Effector CD4-positive, alpha-beta T cell (primary cell): ENCODE measurements at places on chromosomes 4 and X.

- DNase-seq: no peak
Measured at GRCh38 chr4:79684516-79684915, 276.5 kb upstream of the GK2 start.

DNA sequence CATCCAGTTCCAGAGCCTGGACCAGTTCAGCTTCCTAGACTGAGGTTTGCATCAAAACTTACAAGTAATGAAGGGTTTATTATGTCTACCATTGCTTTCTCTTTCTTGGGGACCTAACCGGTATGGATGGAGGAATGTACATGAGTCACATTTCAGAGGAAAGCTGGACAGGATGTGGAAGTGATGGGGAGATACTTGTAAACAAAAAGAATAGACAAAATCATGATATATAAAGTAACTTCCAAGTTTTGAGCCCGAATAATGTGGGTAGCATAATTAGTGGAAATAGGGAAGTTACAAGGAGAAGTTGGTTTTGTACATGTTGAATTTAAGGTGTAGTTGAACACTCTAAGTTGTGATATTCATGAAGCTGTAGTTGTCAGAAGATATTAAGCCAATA, 15.0 kb downstream of the FNIP2 start:
- no peak for DNase-seq

- DNase-seq: no peak
Measured at GRCh38 chr4:172838111-172838510, 330.5 kb upstream of the GALNT7 start.

- no peak for DNase-seq
Measured at GRCh38 chrX:48474127-48474526, 1.9 kb upstream of the FTSJ1 start.

DNA sequence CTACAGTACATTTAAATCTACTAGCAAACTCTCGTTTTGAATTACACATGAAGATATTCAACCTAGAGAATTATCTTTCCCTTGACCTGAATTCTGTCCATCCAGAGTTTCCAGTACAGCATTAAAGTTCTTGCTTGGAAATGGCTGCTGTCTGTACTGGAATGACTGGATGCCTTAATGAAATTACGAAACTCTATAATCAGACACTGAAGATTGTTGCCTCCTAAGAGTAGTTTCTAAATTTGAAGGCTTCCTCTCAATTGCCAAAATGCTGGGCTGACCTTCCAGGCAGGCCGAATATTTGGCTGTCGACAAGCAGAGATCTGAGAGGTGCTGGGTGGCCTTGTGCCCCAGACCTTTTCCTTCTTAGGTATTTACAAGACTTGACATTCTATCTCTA, 215.1 kb upstream of the GPC4 start:
- DNase-seq: no peak

DNA sequence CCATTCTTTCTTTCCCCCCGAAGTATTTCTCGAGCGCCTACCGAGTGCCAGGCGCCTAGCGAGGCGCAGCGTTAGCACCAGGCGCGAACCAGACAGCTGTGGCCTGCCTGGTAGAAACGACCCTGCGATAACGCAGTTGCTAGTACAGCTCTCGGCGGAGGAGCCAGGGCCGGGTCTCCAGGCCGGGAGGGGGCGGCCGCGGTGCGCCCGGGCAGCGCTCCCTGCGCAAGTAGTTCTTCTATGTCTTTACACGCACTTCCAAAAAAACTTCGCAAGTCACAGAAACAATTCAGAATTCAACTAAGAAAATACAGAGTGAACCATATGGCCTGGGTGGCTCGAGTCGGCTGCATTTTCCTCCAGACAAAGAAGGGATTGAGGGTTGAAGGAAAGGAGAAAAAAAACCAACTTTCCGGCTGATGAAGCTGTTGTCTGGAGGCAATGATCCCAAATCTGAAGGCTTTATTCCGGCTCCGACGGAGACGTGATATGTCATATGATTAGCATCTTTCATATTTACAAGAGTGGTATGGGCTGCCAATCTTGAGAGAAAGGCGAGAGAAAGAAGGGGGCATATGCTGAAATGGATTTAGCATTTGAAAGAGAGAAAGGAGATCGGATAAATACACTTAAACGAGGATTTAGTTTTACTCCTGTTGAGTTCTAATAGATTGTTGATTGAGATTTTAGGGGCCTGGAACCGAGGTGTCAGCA, 7.2 kb upstream of the NEUROG2 start:
- DNase-seq: no peak

DNA sequence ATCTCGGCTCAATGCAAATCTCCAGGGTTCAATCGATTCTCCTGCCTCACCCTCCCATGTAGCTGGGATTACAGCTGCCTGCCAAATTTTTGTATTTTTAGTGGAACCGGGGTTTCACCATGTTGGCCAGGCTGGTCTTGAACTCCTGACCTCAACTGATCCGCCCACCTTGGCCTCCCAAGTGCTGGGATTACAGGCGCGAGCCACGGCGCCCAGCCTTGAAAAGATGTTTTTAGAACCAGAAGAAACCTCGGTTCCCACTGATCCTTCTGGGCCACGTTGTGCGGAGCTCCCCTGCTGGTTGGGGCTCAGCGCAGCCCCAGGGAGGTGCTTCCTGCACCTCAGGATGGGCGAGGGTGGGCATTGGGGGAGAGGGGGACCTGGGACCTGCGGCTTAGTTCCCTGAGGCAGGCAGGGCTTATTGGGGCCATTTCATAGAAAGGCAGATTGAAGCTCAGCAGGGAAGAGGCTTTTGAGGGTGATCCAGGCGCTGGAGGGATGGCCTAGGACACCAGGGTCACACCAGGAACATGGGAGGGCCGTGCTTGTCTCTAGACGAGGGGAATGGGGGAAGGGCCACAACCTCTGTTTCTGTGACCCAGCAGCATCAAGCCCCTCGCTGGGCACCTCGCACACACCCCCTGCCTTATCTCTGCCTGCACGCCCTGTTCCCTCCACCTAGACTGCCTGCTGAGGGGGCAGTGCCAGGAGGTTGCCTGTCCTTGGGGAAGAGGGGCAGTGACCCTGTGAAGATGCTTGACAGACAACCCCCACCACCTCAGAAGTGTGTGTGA, 6.3 kb upstream of the ADD1 start:
- no peak for DNase-seq

DNA sequence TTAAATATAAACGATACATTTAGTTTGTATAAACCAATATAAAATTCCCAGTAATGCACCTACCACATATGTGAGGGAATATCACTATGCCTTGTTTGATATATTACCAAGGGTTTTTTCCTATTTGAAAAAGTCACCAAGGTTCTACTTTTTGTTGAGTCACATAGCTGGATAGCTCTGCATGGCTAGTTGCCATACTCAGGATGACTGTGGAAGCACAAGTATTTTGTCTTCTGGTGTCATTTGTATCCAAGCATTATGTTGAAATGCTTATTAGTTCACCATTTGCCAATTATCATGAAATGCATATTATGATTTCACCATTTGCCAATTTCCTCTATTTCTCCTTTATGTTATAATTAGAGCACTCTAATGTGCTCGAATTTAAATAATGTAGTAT, 162.7 kb upstream of the TTC29 start:
- DNase-seq: no peak

- DNase-seq: no peak
Measured at GRCh38 chr4:38069271-38069760, 109.1 kb downstream of the PTTG2 start.

DNA sequence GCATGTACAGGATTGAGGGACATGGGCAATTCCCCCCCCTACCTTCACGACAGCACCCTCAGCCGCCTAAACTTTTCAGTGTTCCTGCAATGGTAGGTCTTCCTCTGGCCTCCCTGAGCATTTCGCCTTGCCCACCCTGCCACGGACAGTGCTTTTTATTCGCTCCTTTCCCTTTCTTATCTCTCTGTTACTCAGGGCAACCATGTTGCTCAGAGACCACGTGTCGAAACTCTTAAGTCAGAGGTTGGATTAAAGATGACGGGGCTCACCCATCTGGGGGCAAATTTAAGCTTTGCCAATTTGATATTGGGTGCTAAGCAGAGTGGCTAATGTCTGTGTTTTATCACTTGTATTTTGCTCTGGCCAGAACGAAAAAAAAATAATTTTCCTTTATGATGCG, 20.4 kb downstream of the TENM3 start:
- DNase-seq: no peak

DNA sequence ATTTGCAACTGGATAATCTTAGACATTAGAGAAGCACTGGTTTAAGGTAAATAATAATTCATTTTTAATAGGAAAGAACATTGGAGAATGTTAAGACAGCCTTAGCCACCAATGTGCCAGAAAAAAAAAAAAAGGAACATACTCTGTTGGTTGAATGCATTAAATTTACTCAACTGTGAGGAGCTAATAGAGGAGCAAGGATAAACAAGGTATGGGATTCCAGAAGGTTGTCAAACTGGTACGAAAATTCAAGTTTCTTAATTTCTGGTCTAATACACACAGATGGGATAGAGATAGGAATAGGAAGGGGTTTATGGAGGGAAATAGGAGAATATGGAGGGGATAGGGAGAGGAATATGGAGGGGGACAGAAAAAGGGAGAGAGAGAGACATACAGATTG, 1096.6 kb downstream of the ARAP2 start:
- DNase-seq: no peak

DNA sequence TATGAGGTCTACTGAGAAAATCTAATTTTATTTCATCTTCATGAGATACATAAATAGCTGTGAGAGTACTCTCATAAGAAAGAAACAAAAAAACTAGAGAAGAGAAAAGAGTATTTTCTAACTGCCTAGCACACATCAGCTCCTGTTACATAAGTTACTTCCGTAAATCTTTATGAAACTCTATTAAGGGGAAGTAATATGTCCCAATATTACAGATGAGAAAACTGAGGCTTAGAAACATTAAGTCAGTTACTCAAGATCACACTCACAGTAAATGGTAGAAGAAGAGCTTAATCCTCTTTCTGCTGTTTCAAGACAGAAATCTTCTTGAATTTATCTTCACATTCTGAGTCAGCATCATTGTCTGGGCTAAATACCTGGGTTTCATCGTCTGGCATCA, 164.1 kb downstream of the DTHD1 start:
- DNase-seq: no peak

DNA sequence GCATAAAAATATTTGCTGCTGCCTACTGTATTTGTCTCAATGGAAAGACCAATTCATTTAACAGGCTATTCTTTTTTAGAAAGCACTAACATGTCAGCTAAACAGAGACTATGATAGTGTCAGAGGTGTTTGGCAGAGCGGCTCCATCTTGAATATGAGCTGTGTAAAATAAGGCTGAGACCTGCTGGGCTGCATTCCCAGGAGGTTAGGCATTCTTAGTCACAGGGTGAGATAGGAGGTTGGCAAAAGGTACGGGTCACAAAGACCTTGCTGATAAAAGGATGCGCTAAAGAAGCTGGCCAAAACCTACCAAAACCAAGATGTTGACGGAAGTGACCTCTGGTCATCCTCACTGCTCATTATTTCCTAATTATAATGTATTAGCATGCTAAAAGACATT, 41.8 kb downstream of the NPY5R start:
- no peak for DNase-seq

GRCh38 chrX:149199734-149200133, 305.4 kb downstream of the IDS start:
- no peak for DNase-seq

- no peak for DNase-seq
Measured at GRCh38 chr4:174204164-174204831, 79.2 kb downstream of the FBXO8 start.

GRCh38 chrX:103513476-103514108, 5.7 kb downstream of the RAB40A start:
- DNase-seq: no peak

DNA sequence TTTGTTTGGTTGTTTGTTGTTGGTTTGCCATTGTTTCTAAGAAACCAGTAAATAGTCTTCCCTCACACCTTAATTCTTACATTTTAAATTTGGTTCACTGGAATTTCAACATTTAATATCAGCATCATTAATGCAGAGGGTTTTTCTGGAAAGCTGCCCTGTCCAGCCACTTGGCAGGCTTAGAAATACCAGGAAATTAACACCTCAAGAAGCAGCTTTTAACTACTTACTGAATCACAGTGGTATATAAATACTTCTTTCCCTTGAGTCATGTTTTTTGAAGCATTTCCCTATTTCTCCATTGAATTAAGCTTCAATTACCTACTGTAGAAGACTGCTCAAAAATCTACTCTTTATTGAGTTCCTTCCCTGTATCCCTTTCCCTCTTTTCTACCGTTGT, 1221.1 kb upstream of the ADGRL3 start:
- no peak for DNase-seq
